ENCODE measurements at places on chromosomes 3 and 15.

- no peak for DNase-seq
Observed at GRCh38 chr3:66179793-66180192, 41.0 kb upstream of the SLC25A26 start.

GRCh38 chr3:97021778-97022177 lies 207.4 kb downstream of the EPHA6 start:
- DNase-seq = no peak

DNA sequence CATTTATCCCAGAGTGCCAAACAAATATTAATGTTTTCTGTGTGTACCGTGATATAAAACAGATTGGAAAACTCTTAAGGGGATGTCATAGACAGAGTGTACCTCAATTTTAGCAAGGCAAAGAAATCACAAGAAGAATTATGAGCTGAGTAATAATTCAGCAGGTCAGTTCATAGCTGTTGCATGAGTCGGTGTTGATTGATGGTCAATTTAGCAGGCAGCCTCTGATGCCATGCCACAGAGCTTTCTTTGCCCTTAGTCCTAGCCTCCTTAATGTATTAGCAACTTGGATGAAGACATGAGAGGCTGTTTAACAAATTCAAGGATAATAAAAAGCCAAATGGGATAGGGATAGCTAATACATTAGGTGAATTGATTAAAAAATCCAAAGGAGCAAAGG lies 6.8 kb downstream of the SLC35A5 start:
- DNase-seq = no peak

GRCh38 chr15:101604124-101604874 lies 47.9 kb downstream of the TM2D3 start:
- DNase-seq = no peak

DNA sequence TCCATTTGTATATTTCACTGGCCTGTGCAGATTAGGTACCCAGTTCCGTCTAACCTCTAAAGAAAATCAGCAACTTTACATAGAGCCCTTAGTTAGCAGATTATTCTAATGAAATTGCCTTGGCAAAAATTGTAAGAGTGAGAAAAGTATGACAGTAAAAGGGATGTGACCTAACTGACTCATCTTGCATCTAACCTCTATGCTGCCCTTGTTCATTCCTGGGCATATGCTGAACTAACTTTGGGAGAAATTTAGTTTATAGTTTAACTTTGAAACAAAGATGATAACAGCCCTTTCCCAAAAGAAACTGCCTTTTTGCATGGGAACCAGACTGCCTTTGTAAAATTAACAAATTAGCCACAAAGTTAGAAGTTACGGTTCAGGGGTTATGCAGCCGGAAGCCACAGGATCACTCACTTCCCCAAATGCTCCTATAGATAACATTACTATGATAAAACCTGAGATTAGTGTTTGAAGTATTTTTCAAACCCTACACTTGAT lies 839.8 kb upstream of the ALCAM start:
- no peak for DNase-seq

DNA sequence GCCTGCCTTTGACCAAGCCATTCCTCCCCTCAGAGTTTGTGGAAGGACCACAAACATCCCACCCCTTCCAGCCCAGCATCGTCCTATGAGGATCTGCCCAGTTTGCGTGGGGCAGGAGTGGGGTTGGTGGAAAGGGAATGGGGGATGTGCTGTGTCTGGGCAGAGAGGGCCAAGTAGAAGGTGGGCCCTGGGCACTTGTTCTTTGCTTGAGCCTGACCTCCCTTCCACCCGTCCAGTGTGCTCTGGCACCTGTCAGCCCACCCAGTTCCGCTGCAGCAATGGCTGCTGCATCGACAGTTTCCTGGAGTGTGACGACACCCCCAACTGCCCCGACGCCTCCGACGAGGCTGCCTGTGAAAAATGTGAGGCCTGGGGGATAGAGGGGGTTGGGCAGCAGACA lies 10.3 kb downstream of the SPINT1 start:
- DNase-seq = no peak

DNA sequence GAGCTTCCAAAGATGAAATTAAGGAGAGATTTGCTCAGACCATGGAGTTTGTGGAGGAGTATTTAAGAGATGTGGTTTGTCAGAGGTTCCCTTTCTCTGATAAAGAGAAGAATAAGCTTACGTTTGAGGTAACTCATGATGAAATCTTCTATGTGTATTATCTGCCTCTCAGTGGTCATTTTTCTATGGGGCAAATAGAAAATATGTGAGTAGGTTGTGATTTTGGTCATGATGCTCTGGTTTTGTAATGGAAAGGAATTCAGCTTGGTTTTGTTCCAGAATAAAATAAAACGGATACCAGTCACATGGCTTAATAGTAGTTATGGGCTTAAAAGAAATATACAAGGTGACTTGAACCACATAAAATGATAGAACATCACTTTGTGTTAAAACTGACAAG lies 181.1 kb downstream of the ITPR1 start:
- DNase-seq = no peak

GRCh38 chr15:52220251-52220650 lies 29.1 kb upstream of the GNB5 start:
- DNase-seq = no peak

DNA sequence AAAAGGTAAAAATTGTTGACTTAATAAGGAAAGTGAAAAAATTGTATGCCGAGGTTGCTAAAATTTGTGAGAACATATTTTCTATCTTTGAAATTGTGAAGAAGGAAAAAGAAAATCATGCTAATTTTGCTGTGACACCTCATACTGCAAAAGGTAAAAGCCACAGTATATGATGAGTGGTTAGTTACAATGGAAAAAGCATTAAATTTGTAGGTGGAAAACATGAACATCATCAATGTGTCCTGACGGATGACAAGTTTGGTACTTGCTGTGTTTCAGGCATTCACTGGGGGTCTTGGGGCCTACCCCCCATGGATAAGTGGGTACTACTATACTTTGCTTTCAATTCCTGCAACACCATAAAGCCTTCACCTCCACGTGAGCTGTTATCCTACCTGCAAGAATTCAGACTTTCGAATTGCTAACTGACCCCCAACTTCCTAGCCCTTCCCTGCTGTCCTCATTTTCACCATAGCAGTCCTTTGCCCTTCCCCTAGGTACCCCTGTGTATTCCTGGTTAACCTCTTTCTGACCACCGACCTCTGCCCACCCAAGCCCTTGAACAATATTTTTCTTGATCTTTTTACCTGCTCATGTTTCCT lies 62.4 kb downstream of the RAB7A start:
- DNase-seq = no peak

GRCh38 chr3:159649951-159650350 lies 338.7 kb upstream of the IL12A start:
- no peak for DNase-seq

DNA sequence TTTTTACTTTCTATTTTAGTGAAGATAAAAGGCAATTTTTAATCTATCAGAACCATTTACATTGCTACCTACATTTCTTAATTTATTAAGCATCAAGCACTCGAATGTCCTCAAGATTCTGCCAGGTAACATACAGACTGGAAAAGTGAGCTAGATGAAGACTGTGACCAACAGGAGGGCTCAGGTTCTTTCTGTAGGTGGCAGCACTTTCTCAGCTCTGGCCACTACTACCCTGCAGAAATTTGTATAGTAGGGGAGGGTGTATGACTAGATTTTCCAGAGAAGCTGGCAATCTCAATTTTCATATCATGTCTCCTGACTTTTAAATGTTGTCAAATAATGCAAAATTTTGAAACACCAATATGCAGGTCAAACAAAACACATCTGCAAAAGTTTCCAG lies 165.0 kb upstream of the SUCLG2 start:
- DNase-seq = no peak

GRCh38 chr15:83983634-83984458 lies 251.7 kb upstream of the GOLGA6L4 start:
- DNase-seq = no peak

- DNase-seq = peak; percentile 95
Observed at GRCh38 chr3:41198950-41199865, at the start of gene CTNNB1. Gene CTNNB1, plus strand, starts transcription at chr3:41199505. Its CDS starts 24,564 bp downstream, at chr3:41224069.
